HTR-8/SVneo (cell line): ENCODE measurements at places on chromosomes 6 and 20.

- peak; percentile 26 for DNase-seq
Observed at GRCh38 chr6:1535295-1535694, 74.4 kb upstream of the FOXC1 start.

GRCh38 chr6:71181565-71181964 lies 107.0 kb upstream of the OGFRL1 start:
- peak; percentile 59 for DNase-seq

GRCh38 chr6:138966870-138967269 lies 21.2 kb downstream of the REPS1 start:
- no peak for DNase-seq

DNA sequence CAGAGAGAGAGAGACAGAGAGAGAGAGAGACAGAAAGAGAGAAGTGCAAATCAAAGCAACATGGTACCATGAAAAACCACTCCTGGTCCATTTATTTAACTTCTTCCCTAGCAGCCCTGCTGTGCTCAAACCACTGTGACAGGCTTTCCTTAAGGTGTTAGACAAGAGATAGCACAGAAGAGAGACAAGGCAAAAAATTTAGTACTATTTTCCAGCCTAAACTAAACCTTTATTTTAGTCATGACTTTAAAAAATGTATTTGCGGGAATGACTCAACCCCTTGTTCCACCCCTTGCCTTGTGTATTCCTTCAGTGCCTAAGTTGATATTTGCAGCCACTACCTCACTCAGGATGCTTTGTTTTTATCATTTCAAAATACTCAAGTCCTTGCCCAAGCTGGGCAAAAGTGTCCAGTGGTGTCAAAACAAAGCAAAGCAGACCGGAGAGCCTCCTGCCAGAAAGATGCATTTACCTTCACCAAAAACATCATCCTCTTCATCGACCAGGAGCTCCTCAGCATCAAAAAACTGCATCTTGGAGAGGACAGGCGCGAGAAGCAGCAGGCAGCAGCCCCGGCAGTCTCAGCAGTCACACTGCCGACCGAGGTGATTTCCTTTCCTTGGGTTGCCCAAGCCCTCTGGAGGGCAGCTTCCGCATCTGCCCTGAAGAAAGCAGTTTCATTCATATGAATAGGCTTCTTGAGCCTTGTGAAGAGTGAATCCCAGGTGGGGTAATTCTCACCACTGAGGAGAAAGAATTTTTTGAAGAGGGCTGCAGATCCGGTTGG lies at the start of gene RIPOR2:
RIPOR2 (minus strand) TSS at position 595 of the 787 bp plus-strand sequence; CDS start at position 533, 62 bp downstream.
- no peak for DNase-seq

GRCh38 chr6:33116841-33117711 lies 41.3 kb downstream of the HLA-DPB1 start:
- no peak for DNase-seq
